NCI-H1092 treated with DMSO at 0.1 percent for 48 hours (cell line): ENCODE measurements at places on chromosomes 11 and 22.
A peak's percentile ranks its signal among the peaks of the same experiment; 100 is the strongest.

DNA sequence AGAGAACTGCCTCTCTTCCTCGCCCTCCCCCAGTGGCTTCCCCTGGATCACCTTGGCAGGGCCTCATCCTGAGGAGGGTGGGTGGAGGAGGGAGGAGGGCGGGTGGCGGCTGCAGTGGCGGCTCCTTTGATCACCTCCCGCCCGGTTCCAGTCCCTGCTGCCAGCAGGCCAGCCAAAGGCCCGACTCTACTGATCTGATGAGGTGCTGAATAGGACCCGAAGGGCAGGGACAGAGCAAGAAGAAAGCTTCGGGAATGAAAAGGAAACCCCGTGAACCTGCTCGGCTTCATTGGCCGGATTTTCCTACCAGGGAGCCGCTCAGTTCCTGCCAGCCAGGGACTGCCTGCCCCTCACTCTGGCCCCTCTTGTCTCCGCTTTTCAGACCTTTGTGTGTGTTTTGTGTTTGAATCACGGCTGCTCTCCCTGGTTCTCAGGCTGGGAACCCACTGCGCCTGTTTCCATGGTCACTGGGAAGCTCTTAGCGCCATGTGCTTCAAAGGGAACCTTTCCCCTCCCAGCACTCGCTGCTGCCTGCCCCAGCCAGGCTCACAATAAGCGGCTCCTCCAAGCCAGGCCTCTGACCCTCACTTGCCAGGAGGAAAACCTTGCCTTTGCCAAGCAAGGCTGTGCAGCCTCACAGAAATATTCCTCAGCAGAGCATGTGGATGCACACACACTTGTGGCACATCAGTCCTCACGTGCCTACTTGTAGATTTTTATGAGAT is 56.8 kb downstream of the C22orf31 start:
- peak; percentile 92 for DNase-seq

- no peak for DNase-seq
Measured at GRCh38 chr11:41458154-41458553, 1.3 kb downstream of the LRRC4C start.

DNA sequence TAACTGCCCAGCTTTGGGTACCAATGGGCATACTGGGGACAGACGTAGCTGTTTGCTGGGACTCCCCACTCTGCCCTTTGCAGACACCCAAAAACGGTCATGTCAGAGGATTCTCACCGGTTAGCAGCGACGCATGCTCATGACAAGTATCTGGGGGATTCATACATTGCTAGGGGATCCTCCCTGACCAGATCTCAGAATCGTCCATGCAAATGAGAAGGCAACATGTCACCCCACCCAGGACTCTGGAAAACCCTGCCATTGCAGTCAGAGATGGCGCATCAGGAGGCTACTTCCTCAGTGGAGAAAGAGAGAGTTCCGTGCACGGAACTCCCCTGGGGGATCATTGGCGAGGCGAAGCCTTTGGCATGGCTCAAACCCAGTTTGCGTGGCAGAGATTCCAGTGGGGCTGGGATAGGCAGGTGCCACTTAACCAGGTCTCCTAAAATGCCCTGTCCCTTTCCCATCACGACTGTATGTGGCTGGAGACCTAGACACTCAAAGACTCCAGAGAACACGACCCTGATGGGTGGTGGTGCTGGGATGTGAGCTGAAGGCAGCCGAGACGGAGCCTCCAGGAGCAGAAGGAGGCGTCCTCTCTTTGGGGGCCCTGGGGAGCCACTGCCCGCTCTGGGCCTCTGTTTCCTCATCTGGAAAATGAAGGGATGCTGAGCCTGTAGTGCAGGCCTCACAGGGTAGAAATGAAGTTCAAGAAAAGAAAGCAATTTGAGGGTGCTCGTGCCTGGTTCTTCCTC is 4.9 kb downstream of the RGL4 start:
- no peak for DNase-seq

DNA sequence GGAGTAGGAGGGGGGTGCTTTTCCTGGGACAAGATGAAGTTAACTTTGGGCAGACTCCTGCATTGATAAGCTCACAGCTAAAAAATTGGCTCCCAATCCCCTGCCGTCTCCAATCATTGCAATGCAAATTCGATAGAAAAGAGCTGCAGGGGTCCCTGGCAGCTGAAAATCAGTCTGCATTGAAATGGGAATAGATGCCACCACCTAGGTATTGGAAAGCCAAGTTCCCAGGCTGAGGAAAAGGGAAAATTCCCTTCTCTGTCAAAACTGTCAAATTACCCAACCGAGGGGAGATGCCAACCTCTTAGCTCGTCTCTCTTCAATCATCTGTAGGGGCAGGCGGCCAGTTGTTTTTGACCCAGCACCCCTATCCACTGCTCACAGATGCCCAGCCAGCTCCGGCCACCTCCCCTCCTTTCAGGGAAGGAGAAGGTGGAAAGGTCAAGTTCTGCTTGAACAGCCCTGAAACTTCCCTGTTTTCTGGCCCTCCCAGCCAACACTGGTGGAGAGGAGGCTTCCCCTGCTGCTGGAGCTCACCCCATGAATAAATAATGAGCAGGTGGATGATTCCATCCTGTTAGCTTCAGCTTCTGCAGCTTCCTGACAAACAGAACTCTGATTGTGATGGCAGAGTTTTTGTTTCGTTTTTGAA is 916.3 kb downstream of the TBC1D22A start:
- DNase-seq: no peak

- no peak for DNase-seq
Measured at GRCh38 chr11:61343792-61344745, 11.0 kb downstream of the TKFC start.

GRCh38 chr11:114832532-114833125 is 154.3 kb downstream of the NXPE2 start:
- peak; percentile 95 for DNase-seq

DNA sequence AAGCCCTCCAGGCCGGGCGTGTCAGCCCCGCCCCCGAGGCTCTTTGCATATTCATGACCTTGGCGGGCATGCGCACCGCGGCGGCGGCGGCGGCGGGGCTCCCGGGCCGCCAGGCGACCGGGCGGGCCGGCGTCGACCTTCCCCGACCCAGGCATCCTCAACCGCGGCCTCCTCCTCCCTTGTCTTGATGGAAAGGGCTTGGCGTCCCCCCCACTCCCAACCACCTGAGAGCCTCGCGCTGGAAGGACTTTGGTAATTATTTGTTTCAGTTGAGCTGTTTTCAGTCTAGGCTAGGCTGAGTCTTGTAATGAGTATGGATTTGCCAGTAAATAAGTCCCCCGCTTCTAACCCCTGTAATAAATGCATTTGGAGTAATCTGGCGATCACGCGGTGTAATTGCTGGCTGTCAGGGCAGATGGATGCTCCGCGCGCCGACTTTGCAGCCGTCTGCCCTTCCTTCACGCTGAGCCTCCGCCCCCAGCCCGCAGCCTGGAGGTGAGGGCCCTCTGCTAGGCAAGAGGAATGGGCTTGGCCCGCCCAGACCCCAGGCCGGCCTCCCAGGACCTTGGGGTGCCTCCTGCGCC is 25.2 kb downstream of the FLRT1 start:
- DNase-seq: peak; percentile 58

DNA sequence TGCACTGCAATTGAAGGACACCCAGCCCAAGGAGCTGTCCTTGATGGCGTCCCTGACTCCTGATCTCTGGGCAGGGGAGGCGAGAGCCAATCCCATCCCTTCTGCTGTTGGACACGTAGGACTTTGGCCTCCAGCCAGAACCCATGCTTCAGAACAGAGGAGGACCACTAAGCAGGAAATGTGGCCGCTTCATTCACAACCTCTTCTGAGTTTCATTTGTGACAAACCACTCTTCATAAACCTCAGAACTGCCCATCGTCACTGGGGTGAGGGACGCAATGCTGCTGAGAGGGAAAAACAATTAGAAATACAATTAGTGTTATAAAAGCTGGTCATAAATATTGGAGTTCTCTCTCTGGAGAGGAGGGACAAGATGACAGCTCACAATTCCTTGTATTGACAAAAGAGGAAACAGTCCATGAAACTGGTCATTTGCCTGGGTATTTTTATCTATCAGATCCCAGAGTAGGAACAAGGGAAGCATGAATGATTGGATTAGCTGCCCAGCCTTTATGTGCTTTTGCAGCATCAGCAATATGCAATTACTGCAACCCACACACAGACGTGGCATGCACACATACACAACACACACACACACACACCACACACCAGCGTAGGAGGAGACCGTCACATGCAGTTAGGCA is 216.5 kb upstream of the CADM1 start:
- peak; percentile 30 for DNase-seq

GRCh38 chr22:50665212-50665611 is 7.4 kb upstream of the SHANK3 start:
- no peak for DNase-seq

DNA sequence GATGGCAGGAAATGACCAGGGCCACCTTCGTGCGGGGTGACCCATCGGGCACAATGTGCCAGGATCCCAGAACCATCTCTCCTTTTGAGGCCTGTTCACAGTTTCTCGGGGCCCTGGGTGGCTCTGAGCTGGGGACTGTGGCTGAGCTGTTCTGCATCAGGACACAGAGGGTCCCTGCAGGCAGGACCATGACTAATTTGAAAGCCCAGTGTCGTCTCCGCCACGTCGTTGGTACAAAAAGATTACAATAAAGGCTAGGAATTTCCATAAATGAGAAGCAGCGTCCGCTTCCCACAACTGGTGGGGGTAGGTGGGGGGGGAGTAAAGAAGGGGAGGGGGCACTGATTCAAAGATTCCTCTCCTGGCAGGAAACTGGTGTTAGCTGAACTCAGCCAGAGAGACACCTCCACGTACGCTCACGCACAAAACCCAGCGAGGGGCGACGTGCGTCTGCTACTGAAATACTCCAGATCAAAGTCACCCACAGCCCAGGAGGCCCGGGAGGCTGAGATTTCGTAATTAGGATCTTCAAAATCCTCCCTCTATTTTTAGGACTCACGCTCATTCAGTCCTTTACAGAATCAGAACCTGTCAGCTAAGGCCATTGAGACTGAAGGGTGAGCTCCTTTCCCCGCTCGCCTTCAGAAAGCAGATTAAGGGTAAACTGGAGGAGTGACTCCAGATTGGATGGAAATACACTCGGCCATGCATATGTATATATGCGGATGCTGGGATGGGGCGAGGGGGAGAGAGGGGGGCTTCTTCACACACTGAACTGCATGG is 11.0 kb downstream of the MN1 start:
- DNase-seq: no peak

- DNase-seq: no peak
Measured at GRCh38 chr22:23685205-23685784, 5.5 kb upstream of the RGL4 start.

GRCh38 chr11:78339483-78339882 is 78.1 kb downstream of the GAB2 start:
- DNase-seq: peak; percentile 76

DNA sequence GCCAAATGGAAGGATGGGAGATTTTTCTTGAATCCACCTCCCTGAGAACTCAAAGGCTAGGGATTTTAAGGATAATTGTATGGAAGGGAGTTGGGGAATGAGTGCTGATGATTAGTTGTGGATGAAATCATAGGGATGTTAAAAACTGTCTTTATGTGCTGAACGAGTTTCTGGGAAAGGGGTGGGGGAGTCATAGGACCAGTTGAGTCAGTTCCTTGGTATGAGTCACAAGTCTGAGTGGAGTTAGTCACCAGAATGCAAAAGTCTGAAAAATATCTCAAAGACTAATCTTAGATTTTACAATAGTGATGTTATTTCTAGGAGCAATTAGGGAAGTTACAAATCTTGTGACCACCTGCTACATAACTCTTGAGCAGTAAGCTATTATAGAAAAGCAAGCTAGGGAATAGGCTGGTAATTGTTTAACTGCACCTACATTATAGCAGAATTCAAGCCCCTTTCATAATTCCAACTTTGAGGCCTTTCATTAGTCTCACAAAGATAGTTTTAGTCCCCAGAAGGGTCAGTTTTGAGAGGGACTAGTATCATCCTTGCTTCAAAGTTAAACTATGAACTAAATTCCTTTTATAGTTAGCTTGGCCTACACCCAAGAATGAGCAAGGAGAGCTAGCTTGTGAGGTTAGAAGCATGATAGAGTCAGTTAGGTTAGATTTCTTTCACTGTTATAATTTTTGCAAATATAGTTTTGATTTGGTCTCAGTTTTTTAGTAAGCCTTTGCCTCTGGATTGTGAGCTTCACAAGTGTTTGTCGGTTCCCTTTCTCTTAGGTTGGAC is 668.0 kb downstream of the ETS1 start:
- no peak for DNase-seq

DNA sequence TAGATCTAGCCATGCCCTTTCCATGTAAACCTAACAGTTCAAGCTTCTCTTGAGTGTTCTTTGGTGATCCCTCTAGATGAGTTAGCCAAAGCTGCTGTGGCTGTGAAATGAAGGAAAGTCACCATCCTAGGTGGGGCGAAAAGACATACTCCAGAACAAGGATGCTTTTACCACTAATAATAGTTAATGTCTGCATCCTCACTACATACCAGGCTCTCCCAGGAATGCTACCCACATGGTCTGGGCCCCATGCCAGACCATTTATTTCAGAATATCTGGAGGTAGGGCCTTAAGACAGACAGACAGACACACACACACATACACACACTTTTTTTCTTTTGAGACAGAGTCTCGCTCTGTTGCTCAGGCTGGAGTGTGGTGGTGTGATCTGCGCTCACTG is 14.7 kb downstream of the ABTB2 start:
- DNase-seq: no peak

GRCh38 chr11:88337987-88338668 is 592 bp upstream of the CTSC start:
- peak; percentile 26 for DNase-seq

- no peak for DNase-seq
Measured at GRCh38 chr22:29641042-29641699, 37.7 kb downstream of the NF2 start.

DNA sequence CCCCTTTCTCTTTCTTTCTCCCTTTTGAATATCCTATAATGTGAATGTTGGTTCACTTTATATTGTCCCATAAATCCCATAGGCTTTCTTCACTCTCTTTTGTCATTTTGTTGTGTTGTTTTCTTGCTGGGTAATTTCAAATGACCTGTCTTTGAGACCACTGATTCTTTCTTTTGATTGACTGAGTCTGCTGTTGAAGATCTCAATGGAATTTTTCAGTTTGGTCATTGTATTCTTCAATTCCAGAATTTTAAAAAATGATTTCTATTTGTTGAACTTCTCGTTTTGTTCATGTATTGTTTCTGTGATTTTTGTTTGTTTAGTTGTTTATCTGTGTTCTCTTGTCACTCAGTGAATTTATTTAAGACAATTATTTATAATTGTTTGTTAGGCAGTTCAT is 17.5 kb upstream of the FZD4 start:
- no peak for DNase-seq

DNA sequence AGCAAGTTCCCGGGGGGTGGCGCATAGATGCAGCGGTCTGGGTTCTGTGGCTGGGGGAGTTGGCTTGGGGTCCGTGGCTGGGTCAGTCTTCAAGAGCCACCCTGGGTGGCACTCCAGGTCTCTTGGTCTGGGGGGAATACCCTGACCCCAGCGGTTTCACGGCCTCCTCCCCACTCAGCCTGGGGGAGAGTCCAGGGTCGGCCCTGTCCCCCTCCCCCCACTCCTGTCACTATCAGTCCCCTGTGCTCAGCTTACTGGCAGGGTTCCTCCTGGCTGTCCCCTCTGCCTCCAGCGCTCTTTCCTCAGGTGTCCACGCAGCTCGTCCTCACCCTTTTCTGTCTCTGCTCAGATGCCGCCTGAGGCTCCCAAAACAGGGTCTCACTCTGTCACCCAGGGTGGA is 68.5 kb upstream of the PARVG start:
- no peak for DNase-seq
